NCI-H187 treated with DMSO at 0.1 percent for 48 hours (cell line): ENCODE measurements at places on chromosomes 12 and 14.

DNA sequence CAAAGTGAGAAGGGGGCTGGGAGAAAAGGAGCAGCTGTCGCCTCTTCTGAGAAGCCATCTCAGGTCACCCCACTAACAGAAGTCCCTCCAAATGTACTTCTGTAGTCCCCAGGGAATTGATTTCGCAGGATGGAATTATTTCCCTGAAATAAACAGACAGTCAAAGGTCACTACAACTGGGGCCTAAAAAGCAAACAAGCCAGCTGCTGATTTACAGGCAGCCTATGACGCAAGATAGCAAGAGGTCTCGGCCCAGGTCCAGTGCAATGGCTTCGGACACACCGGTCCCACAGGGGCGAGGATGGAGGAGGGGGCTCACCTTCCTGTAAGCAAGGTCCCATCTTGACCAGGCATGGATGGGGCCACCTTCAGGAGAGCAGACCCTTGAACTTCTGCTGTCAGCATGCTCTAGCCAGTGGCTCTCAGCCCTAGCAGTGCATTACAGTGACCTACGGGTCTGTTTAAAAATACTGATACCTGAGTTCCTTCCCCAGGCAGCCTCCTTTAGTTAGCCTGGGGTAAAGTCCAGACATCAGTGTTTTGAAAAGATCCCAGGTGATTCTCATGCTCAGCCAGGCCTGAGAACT is 18.1 kb downstream of the NUAK1 start:
- DNase-seq, result no peak

DNA sequence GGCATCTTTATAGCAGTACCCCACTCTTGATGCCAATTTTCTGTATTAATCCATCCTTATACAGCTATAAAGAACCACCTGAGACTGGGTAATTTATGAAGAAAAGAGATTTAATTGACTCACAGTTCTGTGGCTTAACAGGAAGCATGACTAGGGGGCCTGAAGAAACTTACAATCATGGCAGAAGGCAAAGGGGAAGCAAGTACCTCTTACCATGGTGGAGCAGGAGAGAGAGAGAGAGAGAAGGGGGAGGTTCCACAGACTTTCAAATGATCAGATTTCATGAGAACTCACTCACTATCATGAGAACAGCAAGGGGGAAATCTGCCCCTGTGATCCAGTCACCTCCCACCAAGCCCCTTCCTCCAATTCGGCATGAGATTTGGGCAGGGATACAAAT is 84.4 kb downstream of the SLC24A4 start:
- DNase-seq, result no peak

- DNase-seq, result no peak
Measured at GRCh38 chr12:124208489-124208888, 86.4 kb upstream of the RFLNA start.

- no peak for DNase-seq
Measured at GRCh38 chr14:73833034-73833433, 18.6 kb upstream of the PTGR2 start.

- DNase-seq, result no peak
Measured at GRCh38 chr12:122738571-122738970, 7.9 kb upstream of the HCAR1 start.

DNA sequence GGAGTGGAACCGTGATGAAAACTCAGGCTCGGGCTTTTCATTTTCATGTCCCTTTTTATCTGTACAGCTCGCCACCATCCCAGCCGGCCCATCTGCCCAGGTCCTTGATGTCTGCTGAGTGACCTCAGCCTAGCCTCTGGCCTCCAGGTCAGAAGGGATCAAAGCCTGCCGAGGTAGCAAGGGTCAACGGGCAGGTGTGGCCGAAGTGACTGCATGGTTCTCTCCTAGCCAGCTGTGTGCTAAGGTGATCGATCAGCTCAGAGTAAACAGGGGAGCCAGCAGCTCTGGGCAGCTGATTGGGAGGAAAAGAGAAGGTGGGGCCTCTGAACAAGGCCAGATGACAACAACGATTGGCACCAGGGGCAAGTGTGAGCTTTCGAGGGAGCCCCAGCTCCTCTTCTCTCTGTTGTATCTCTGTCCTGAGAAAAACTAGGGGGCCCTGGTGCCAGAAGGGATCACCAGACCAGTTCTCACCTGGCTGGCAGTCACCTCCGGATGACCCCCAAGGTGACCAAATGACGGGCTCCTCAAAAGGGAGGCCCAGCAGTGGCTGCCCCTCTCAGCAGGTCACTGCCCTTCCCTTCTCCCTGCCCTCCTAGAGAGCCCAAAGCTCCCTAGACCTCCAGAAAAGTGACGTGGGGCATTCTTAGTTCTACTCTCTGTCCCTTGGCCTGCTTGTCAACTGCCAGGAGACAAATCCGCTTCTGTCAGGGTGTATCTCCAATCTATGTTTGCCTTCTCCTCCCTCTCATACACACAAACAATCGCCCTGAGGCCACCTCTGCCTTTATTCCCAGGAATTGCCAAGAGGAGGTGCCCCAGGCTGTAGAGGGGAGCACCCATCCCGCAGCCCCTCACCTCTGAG is 3.4 kb downstream of the SLC6A12 start:
- no peak for DNase-seq

GRCh38 chr12:10847744-10848143 is 1.5 kb downstream of the PRR4 start:
- no peak for DNase-seq
